Calu3 (cell line): ENCODE measurements at places on chromosomes 5 and 9. TPM values are rescaled to one million over a fixed set of nuclear protein-coding genes. Genes with fewer than 3 reads are reported as not detected.

Gene PCDHGA11
- 2.3 and 2.8 TPM in 2 replicates for total RNA-seq

DNA sequence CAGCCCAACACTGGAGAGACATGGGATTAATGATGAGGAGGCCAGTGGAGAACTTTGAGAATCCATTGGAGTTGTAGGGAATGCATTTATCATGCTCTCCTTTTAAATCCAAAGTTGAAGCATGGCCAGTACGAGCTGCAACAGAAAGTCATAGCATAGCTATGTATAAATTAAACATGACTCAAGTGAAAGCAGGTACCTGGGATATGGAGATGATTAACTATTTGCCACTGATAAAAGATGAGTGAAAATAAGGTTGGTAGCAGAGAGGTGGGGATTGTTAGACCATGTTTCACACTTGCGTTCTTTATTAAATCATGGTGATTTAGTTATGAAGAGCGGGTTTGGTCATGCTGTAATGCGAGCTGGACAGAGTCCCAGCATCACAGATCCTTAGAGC lies 189.6 kb downstream of the ARHGEF28 start:
- no peak for DNase-seq

DNA sequence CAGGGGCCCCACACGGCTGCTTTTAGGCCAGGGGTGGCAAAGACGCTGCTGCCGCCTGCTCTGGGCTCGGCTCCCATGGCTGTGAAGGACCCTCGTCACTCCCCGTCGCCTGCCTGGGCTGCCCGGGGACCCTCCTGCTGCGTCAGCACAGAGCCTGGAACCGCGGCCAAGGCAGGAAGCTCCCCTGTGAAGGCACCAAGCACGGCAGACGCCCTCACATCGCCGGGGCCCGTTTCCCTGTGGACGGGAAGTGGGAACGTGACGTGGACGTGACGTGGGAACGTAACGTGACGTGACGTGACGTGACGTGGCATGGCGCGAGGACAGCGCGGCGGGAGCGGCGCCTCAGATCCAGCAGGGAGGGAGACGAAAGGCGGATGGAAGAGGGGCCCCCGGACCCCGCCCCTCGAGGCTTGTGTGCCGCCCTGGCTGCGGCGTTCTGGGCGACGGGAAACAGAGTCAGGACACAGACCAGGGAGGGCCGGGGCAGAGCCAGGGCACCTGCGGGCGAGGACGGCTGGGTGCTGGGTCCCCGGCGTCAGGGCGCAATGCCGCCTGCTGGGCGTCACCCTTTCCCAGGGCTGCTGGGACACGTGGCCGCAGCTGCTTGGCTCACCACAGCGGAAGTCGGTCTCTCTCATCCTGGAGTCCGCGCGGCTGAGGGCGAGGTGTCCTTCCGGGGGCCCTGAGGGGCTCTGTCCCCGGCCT lies 53.1 kb downstream of the MRPL36 start:
- DNase-seq: no peak

Gene TAS2R1
- not detected in 2 replicates for total RNA-seq

Gene COL15A1
- total RNA-seq: not detected in 2 replicates

Gene TRIM14
- total RNA-seq: 34.1 and 54.0 TPM in 2 replicates

Gene PGM5
- 0.87 TPM in 1 of 2 replicates, not detected in the other for total RNA-seq

- no peak for DNase-seq
Measured at GRCh38 chr5:87127426-87127825, 140.3 kb upstream of the RASA1 start.

Gene SH3TC2
- total RNA-seq: 54.6 and 60.3 TPM in 2 replicates

GRCh38 chr5:163309914-163310313 lies 127.5 kb upstream of the CCNG1 start:
- no peak for DNase-seq

Gene GAS1
- total RNA-seq: 0.21 and 0.22 TPM in 2 replicates

- DNase-seq: no peak
Measured at GRCh38 chr5:177271113-177271512, 32.4 kb downstream of the RAB24 start.

Gene SMIM33
- total RNA-seq: not detected in 2 replicates

GRCh38 chr9:83649515-83649914 lies 26.6 kb downstream of the IDNK start:
- no peak for DNase-seq

Gene ANKDD1B
- 1.3 and 1.6 TPM in 2 replicates for total RNA-seq

Gene ADGRD2
- total RNA-seq: not detected in 2 replicates
